ENCODE measurements at places on chromosomes 11 and 22. TPM values are rescaled to one million over a fixed set of nuclear protein-coding genes. Genes with fewer than 3 reads are reported as not detected.
A peak's percentile ranks its signal among the peaks of the same experiment; 100 is the strongest.

DNA sequence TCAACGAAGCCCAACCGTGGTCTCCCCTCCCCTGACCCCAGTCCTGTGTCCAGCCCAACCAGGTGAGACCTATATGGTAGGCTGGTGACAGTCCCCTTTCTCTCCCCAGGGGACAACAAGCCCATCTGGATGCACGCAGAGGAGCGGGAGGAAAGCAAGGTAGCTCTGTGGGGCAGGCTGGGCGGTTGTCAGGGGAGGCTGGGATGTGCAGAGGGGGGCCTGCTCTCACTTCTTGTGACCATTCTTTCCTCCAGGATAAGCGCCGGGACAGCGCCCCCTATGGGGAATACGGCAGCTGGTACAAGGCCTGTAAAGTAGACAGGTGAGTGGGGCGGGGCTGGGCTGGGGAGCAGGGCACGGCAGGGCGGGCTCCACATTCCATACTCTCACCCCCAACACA is 3.5 kb upstream of the RAB1B start:
- DNase-seq: no peak

DNA sequence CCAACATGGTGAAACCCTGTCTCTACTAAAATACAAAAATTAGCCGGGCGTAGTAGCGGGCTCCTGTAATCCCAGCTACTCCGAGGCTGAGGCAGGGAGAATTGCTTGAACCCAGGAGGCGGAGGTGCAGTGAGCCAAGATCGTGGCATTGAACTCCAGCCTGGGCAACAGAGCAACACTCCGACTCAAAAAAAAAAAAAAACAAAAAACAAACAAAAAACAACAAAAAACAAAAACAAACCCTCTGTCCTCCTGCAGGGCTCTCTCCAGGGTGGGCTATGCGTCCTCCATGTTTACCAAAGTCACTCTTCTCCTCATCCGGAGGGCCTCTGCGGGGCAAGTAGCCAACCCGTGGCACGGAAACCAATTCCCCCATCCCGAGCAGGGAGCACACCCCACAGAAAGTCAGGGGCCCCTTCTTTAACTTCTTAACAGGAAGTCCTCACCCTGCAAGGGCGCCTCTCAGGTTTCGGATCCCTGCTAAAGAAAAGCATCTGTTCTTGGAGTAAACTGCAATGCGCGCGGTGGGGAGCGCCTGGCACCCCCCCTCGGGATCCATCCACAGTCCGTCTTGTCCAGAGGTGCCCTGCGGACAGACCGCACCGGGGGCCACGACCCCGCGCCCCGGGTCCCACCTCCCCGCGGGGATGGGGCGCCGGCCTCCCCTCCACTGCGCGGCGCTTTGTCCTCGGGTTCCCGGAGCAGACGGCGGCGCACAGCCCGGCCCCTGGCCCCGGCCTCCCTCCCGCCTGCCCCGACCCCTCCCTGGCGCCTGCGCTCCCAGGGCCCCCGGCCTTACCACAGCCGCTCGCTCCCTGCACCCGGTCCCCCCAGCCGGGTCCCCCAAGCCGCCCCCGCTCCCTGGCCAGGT is 712 bp downstream of the CERK start:
- DNase-seq: peak; percentile 50

GRCh38 chr22:40668611-40669411 is 10.5 kb upstream of the MCHR1 start:
- DNase-seq: no peak

DNA sequence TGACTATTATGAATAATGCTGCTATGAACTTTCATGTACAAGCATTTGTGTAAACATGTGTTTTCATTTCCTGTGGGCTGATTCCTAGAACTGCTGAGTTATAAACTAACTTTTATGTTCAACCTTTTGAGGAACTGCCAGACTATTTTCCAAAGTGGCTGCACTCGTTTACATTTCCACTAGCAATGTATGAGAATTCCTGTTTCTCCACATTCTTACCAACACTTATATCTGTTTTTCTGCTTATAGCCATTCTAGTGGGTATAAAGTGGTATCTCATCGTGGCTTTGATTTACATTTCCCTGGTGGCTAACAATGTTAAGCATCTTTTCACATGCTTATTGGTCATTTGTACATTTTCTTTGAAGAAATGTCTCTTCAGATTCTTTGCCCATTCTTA is 35.2 kb upstream of the SCUBE2 start:
- no peak for DNase-seq

DNA sequence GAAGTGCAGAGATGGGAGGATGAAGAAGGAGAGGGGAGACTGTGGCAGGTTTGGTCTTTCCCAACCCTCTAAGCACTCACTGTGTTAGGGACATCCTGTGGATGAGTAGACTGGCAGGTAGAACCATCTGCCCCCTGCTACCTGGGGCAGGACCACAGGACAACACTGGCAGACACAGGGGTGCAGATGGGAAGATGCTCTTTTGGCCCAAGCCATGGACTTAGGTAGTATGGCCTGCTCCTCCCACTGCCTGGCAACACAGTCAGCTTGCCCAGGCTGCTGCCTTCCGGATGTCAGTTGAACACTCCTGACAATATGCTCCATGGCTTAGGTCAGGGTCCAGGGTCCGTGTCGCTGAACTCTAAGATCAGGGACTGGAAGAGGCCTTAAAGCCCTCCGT is 140.7 kb upstream of the NAV2 start:
- no peak for DNase-seq

DNA sequence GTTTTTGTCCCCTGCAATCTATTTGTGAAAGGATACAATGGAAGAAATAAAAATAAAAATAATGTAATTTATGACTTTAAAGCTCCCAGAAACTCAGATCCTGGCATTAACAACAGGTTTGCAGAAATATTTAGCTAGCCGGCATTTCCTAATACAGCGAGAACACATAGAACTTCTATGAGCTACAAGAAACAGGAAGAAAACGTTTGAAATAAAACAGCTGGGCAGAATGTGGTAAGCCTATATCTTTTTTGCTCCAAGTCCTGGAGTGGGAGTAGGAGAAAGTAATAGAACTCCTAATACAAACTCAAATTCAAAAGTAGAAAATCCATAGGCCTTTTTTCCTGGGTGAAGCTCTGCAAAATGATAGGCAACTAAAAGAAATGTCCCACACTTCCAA is 29.6 kb upstream of the FIBIN start:
- no peak for DNase-seq

DNA sequence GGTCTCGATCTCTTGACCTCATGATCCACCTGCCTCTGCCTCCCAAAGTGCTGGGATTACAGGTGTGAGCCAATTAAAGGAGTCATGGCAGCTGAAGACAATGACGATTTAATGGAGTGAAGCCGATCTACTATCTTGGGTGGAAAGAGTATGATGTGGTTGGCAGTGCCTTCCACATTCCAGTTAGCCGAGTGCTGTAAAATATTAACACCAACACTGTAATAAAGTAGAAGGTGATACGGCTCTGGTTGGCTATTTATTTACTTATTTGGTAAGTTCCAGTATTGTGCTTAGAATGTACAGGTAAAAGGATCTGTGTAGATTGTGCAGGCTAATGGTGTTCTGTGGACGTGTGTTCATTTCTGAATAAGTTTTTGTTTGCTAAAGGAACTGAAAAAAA is 149.6 kb upstream of the MTMR2 start:
- DNase-seq: no peak

DNA sequence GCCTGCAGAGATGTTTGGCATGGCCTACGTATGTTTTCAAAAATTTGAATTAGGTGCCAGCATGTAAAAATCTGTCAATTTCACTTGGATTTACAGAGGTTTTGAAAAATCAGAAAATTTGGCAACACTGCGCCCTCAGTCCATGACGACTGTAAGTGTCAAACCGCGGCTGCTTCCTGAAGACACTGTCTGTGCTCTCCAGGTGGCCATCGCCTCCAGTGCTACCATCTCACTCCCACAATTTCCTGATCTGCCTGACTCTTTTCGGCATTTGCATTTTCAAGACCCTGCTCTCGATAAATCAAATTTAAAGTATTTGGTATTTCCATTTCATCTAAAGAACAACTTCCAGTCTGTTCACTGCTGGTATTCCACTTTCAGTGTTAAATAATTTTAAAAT is 34.6 kb downstream of the VSIG10L2 start:
- no peak for DNase-seq

DNA sequence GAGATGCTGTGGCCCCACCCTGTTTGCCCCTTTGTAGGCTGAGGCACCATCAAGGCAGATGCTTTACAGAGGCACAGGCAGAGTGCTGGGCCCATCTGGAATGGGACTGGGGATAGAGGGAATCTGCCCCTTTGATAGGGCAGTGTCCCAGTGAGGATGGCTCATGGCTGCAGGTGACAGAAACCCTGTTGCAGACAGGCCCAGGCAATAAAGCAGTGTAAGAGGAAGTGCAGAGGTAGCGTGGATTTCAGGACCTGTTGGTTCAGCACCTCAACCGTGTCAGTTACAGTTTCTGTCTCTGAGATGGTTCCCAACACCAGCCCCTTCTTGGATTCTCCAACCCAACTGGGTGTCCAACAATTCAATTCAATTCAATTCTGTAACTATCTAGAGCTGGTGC is 25.1 kb downstream of the PRDM11 start:
- DNase-seq: no peak

- no peak for DNase-seq
Observed at GRCh38 chr11:8082391-8083087, 1.5 kb downstream of the TUB start.

- DNase-seq: no peak
Observed at GRCh38 chr11:101341578-101341977, 212.0 kb upstream of the PGR start.

DNA sequence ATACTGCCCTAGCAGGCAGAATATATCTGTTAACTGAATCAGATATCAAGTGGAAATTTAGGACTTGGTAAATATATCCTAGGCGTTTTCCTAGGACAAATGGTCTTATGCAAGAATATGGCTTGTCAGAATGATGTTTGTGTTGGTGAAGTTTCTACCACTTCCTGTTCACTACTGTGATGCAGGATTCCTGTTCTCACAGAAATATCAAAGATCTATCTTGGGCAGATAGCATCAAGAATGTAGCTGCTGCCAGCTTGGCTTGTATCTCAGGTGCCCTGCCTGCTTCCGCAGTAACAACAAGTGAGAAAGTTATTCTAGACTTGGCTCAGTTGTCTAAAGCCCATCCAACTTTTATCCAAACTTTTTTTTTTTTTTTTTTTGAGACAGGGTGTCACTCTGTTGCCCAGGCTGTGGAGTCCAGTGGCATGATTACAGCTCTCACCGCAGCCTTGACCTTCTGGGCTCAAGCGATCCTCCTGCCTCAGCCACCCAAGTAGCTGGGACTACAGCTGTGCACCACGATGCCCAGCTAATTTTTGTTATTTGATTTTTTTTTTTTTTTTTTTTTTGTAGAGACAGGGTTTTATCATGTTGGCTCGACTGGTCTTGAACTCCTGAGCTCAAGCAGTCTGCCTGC is 61.3 kb downstream of the PPME1 start:
- DNase-seq: no peak

GRCh38 chr22:45640291-45640940 is 31.2 kb upstream of the ATXN10 start:
- no peak for DNase-seq

- no peak for DNase-seq
Observed at GRCh38 chr11:93494357-93494756, 48.8 kb downstream of the SMCO4 start.

The PDE3B gene
- 11.7 TPM for polyA plus RNA-seq

The AP1B1 gene
- polyA plus RNA-seq: 17.6 TPM

The SYCE3 gene
- polyA plus RNA-seq: 0.45 TPM

The GSTT4 gene
- not detected for polyA plus RNA-seq

The TMEM86A gene
- polyA plus RNA-seq: 2.1 TPM

The IL18 gene
- 3.3 TPM for polyA plus RNA-seq

Measured in liver (tissue), 10 donors.